NCI-H2029 (cell line): ENCODE measurements at places on chromosomes 13 and 19.

- no peak for DNase-seq
Measured at GRCh38 chr13:112194167-112194530, 127.2 kb downstream of the SOX1 start.

DNA sequence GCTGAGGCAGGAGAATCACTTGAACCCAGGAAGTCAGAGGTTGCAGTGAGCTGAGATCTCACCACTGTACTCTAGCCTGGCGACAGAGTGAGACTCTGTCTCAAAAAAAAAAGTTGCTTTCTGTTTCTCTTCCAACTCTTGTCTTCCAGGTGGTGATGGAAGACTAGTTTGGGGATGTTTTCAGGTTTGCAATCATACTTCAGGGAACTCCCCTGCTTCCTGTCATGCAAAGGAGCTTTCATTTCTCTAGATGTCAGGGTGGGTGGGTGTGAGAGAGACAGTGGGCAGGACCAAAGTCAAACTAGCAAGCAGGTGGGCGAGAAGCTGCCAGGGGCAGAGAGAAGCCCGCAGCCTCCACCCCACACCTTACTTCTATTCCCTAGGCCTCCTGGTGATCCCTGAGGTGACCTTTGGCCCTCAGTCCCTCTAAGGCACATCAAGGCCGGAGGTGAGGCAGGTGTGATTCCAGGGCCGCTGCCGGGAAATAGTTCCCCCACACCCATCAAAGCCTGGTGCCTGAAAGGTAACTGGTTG lies 25.7 kb downstream of the CCNE1 start:
- DNase-seq = no peak

- DNase-seq = no peak
Measured at GRCh38 chr19:6041071-6041470, 63.1 kb upstream of the RANBP3 start.

DNA sequence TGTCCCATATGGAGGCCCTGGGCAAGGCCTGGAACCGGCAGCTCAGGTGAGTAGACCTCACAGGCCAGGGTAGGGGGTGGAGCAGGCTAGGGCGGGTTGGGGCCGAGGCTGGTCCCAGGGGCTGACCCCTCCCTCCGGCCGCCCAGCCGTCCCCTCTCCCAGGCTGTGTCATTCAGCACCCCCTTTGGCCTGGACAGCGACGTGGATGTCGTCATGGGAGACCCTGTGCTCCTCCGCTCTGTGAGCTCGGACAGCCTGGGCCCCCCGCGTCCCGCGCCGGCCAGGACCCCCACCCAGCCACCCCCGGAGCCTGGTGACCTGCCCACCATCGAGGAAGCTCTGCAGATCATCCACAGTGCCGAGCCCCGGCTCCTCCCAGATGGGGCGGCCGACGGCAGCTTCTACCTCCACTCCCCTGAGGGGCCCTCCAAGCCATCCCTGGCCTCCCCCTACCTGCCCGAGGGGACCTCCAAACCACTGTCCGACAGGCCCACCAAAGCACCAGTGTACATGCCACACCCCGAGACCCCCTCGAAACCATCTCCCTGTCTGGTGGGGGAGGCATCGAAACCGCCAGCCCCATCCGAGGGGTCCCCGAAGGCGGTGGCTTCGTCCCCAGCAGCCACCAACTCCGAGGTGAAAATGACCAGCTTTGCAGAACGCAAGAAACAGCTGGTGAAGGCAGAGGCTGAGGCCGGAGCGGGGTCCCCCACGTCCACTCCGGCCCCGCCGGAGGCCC lies 16.0 kb downstream of the CAMSAP3 start:
- DNase-seq = no peak

- DNase-seq = no peak
Measured at GRCh38 chr13:93709506-93710244, 483.1 kb downstream of the GPC6 start.

GRCh38 chr13:57627663-57628062 lies 3.9 kb upstream of the PCDH17 start:
- peak; percentile 11 for DNase-seq

DNA sequence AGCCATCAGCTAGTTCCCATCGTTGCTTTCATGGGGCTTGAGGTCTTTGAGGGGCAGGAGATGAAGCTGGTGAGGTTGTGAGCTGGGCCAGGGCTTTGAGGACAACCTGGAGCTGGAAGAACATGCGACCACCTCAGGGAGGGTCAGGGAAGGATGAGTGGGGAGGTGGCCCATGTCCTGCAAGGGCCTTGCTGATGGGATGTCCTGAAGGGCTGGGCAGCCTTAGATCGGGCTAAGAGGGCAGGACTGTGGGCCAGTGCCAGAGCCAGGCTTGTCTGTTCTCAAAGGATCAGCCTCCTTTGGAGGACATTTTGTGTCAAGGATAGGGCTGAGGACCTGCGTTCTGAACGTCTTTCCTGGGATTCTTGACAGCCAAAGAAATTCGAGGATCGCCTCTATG lies 10.5 kb downstream of the CYTH2 start:
- no peak for DNase-seq

DNA sequence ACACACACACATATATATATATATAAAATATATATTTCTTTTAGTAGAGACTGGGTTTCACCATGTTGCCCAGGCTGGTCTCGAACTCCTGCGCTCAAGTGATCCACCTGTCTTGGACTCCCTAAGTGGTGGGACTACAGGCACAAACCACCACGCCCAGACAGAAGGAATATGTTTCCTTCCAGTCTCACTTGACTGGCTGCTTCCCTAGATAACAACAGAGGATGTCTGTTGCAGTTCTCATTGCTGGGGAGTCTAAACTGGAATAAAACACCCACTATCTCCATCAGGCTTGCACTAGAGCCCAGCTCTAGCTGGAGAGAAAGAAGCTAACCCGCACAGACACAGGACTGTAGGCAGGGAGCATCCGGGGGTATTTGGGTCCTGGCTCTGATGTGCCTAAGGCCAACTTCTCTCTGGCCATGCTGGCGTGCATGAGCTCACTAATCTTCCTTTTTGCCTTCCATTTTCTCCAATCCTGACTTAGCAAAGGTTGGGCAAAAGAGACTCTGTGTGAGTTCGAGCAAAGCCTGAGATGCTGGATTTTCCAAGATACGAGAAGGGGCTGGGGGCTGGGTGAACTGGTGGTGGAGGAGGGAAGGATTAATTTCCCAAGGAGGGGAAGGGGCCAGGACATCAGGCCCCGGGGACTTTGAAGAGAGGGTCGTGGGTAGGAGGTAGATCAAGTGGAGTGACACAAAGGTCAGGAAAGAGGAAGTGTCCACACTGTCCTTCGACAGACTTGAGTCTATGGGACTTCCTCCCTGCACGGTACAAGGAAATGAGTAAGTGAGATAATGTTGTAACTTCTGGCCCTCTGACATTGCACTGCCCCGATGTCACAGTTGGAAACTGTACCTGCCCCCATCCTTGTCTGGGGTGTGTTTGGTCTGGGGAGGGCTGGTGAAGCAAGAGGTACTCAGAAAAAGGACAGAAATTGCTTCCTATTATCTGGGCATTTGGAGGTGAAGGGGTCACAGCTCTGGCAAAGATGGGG lies 22.5 kb upstream of the ALOX5AP start:
- DNase-seq = no peak

DNA sequence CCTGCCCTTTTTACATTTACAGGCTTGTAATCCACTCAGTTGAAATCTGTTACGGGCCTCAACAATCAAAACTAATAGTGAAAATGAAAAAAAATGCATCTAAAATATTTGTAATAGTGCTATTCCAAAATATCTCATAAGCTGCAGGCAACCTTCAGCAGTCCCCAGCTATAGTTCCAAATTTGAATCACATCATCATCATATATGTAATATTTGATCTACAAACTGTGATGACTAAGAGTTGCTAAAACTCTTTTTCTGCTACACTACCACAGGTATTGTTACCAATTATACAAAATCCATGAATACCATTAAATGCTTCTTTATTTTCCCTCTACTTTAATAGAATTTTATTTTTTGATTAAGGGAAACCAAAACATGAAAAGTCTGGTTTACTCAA lies 121.4 kb upstream of the RFC3 start:
- DNase-seq = no peak

GRCh38 chr19:12778905-12779161 lies 3.5 kb upstream of the HOOK2 start:
- no peak for DNase-seq

GRCh38 chr13:24097667-24098066 lies 62.9 kb upstream of the SPATA13 start:
- DNase-seq = no peak

- DNase-seq = no peak
Measured at GRCh38 chr13:75507027-75508001, 25.3 kb upstream of the TBC1D4 start.

GRCh38 chr13:47959468-47960247 lies 41.4 kb downstream of the SUCLA2 start:
- DNase-seq = no peak

DNA sequence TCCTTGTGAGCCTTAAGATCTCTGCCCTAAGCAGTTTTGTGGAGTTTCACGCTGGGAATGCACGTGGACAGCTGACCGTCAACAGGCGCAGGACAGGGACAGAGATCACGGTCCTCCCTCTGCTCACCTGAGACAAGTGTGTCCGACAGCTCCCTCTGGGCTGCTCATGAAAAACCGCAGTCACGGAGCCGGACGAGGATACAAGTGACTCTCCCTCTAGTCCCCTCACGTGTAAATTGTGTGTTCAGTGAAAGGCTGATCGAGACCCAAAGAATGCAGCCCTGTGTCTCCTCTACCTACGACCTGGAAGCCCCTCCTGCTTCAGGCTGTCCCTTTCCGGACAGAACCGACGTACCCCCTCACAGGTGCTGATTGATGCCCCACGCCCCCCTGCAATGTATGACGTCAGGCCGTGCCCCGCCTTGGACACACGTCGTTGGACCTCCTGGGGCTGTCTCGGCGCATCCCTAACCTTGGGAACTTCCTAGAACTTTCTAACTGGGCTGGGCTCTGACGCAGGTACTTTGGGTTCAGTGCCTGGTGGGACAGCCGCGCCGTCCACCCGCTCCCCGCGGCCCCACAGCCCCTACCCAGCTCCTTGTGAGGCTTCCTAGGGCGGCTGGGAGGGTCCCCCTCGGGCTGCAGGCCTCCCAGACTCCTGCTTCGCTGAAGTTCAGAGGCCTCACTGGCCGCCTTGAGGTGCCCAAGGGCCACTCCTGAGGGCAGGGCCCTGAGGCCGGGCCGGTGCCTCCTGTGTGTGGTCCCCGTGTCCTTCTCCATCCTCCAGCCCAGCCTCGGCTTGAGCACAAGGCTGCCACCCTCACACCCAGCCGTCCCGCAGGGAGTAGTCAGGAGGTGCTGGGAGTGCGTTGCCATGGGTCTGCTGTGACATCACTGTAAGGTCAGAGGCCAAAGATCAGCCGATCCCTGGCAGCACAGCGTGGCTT lies at the start of gene C13orf46:
Gene C13orf46, minus strand, starts transcription at position 859 of the 947 bp plus-strand sequence. Its CDS starts 79 bp downstream, at position 780.
- DNase-seq = no peak

GRCh38 chr19:17321655-17322489 lies 12.5 kb downstream of the DDA1 start:
- DNase-seq = no peak

DNA sequence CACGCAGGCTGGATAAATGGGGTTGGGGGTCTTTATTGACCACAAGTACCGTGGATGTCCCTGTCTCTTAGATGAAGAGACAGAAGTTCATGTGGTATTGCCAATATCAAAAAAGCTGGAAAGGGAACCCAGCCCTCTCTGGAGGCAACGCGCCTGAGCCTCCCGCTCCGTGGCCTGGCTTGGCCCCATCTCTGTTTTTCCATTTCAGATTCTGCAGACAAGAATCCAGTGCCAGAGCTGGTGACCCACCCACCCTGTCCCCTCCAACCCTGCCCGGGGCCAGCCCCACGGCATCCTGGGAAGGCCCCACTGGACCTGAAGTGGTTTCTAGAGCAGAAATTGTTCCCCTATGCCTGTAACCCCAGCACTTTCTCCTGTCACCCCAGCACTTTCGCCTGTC lies 57.7 kb downstream of the PTPRS start:
- DNase-seq = no peak

GRCh38 chr13:23789576-23790346 lies 99.4 kb downstream of the MIPEP start:
- DNase-seq = no peak

- DNase-seq = peak; percentile 92
Measured at GRCh38 chr19:46014941-46015686, 7.7 kb downstream of the PGLYRP1 start.

DNA sequence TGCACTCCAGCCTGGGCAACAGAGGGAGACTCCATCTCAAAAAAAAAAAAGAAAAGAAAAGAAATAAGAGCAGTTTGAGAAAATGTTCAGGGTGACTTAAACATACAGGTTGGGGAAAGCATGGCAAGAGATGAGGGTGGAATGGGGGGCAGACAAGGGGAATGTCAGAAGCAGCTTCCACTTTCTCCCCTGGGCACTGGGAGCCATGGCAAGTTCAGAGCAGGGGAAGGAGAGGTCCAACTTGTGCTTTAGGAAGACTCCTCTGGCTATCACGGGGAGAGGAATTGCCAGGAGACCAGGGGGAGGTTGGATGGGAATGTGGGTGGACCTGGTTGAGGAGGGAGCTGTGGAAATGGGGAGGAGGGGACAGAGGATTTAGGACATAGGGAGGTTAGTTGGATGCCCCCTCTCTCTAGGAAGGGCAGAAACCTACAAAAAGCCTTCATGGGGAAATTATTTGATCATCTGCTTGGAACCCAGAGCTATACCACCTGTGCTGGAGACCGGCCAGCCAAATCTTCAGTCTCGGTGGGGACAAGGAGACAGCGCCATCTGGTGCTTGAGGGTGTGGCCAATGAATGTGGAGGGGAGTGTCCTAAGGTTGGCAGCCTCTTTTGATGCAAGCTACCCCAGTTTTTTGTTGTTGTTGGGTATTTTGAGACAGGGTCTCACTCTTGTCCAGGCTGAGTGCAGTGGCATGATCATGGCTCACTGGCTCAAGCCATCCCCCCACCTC lies 7.3 kb upstream of the STRN4 start:
- peak; percentile 69 for DNase-seq

DNA sequence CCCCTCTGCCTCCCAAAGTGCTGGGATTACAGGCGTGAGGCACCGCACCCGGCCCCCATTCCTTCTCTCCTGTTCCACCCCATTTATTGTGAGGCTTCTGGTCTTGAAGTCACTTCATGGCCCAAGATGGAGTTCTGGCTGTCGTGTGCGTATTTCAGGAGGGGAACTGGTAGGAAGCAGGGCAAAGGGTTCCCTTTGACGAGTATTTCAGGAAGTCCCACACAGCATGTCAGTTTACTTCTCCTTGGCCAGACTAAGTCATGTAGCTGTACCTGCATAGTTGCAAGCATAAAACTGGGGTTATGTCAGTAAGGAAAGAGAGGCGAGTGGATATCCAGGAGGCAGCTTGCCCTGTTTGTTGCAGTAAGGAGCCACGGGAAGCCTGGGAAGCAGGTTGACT lies 10.1 kb downstream of the WDR62 start:
- DNase-seq = no peak

DNA sequence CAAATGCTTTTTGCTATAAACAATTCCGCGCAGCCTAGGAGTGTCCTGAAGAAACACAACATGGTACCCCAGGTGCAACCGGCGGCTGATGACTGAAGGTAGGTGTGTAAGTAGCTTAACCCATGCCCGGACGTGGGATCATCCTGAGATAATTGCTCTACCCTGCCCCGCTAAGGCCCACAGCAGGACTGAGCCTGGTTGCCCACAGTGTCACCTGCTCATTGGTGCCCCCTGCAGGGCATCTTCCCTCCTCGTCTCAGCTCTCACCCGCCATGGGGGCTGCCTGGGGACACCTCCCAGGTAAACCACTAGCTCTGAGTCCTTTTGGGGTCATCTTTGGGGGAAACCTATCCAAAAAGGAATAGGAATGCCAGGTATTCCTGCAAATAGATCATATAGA lies 22.3 kb downstream of the TMEM161A start:
- DNase-seq = no peak
